ENCODE measurements at places on chromosomes 1 and 21. TPM values are rescaled to one million over a fixed set of nuclear protein-coding genes. Genes with fewer than 3 reads are reported as not detected.
A peak's percentile ranks its signal among the peaks of the same experiment; 100 is the strongest.

DNA sequence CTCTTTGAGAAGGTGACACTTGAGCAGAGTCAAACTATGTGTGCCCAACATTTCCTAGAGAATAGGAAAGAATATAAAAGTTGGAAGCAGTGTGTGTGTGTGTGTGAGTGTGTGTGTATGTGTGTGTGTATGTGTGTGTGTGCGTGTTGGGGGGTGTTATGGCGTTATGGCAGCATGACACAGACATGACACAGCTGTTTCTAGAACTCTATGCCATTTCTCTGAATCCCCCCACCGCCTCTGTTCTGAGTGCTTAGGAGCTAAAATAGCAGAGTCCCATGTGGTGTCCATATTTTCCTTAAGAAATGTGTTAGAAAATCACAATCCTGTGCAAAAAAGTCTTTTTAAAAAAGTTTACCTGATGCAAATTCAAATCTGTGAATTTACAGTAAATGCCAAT, 556.1 kb downstream of the RWDD3 start:
- H3K36me3 ChIP-seq, result no peaks in the 10 kb centered on the region
- H3K4me3 ChIP-seq, result no peak overlapping the region
- H3K27ac ChIP-seq, result no peak overlapping the region
- H3K4me1 ChIP-seq, result no peaks in the 10 kb centered on the region
- DNase-seq, result no peak

- DNase-seq, result no peak
- no peaks in the 10 kb centered on the region for H3K4me1 ChIP-seq
- H3K27ac ChIP-seq, result no peak overlapping the region
- H3K4me3 ChIP-seq, result no peak overlapping the region
Observed at GRCh38 chr1:243883551-243883950, 33.5 kb upstream of the AKT3 start.

GRCh38 chr1:98201666-98202081, 280.8 kb upstream of the DPYD start:
- no peak overlapping the region for H3K27ac ChIP-seq
- DNase-seq, result no peak
- no peak overlapping the region for H3K4me3 ChIP-seq
- H3K36me3 ChIP-seq, result no peaks in the 10 kb centered on the region
- H3K4me1 ChIP-seq, result no peaks in the 10 kb centered on the region
- H3K27me3 ChIP-seq, result no peaks in the 10 kb centered on the region

DNA sequence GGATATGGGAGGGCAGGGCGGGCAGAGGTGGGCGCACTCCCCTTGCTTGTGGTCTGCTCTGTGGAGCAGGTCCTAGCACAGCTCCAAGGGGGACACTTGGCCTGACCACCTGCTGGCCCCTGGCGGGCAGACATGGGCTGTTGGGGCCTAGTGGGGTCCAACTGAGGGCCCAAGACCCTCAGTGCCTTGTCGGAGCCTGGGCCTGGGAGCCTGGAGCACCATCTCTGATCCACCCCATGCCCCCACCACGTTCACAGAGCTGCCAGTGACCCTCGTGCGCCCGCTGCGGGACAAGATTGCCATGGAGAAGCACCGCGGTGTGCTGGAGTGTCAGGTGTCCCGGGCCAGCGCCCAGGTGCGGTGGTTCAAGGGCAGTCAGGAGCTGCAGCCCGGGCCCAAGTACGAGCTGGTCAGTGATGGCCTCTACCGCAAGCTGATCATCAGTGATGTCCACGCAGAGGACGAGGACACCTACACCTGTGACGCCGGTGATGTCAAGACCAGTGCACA, 70.6 kb downstream of the OBSCN start:
- H3K4me1 ChIP-seq, result peaks cover 12% of the 10 kb centered on the region
- H3K4me3 ChIP-seq, result no peak overlapping the region
- no peaks in the 10 kb centered on the region for H3K27me3 ChIP-seq
- DNase-seq, result no peak
- H3K27ac ChIP-seq, result no peak overlapping the region
- no peaks in the 10 kb centered on the region for H3K36me3 ChIP-seq

GRCh38 chr1:203509135-203509534, 15.2 kb downstream of the OPTC start:
- H3K4me1 ChIP-seq, result peaks cover 19% of the 10 kb centered on the region
- H3K27ac ChIP-seq, result no peak overlapping the region
- H3K4me3 ChIP-seq, result no peak overlapping the region
- H3K27me3 ChIP-seq, result no peaks in the 10 kb centered on the region
- DNase-seq, result no peak

DNA sequence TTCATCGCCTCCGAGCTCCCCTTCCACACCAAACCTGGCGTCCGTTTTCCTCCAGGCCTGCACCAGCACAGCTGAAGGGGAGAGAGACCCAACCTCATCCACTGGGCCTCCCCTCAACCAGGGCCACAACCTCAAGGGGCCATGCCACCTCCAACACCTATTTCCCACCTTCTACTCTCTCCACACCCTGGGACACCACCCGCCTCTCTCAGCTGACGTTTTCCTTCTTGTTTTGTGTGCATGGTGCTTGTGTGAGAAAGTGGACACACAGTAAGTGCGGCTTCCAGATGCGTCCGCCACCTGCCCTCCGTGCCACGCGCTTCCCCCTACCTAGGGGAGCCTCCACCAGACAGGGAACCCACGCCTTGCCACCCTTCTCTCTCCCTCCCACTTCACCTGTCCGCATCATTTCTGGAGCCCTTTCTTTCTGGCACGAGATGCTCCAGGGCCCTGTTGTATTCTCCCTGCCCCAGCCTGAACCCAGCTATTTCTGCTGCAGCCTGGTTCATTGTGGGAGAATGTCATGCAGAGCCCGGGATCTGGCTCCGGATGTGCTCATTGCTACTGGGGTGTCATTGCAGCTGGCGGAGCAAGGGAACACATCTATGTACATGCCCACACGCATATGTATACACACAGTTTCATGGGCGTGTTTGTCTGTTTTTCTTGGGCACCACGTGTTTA, 1.3 kb upstream of the GNB1 start:
- no peak for DNase-seq
- H3K27me3 ChIP-seq, result no peaks in the 10 kb centered on the region
- H3K27ac ChIP-seq, result peak overlapping the region; percentile 78

GRCh38 chr1:8179132-8179793, 138.7 kb upstream of the SLC45A1 start:
- no peak for DNase-seq
- H3K27ac ChIP-seq, result no peak overlapping the region
- H3K36me3 ChIP-seq, result no peaks in the 10 kb centered on the region
- no peak overlapping the region for H3K4me3 ChIP-seq
- no peaks in the 10 kb centered on the region for H3K27me3 ChIP-seq

DMBX1 gene
- total RNA-seq, result not detected

DNA sequence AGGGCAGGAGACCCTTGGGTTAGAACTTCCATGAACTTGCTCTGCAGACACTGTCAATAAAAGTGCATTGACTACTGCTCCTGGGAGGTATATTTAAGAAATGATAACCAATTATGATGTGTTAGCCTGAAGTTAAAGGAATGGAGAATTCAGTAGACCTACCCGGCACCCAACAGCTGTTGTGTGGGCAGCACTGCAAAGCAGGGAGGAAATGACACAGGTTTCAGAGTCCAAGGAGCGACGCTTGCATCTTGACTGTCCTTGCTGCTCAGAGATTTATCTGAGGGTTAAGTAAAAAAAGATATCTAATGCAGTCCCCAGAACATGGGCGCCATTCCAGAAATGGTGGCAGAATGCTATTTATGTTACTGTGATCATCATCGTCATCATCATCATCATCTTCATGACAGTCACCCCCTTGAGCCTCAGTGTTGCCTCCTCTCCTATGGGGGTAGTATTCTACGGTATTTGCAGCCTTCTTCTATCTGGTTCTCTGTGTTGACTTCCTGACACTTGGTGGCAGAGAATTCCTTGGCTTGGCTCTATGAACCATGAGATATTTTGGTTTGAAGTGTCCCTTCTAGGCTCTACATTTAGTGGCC, 225.9 kb downstream of the KAZN start:
- no peak overlapping the region for H3K4me3 ChIP-seq
- DNase-seq, result no peak
- no peaks in the 10 kb centered on the region for H3K36me3 ChIP-seq
- H3K27me3 ChIP-seq, result no peaks in the 10 kb centered on the region
- H3K27ac ChIP-seq, result no peak overlapping the region
- no peaks in the 10 kb centered on the region for H3K4me1 ChIP-seq

SPATA17 gene
- not detected for total RNA-seq

- no peak overlapping the region for H3K27ac ChIP-seq
- no peak for DNase-seq
- peaks cover 6% of the 10 kb centered on the region for H3K4me1 ChIP-seq
- H3K4me3 ChIP-seq, result no peak overlapping the region
Observed at GRCh38 chr1:67306547-67306946, 1.1 kb upstream of the IL12RB2 start.

DNA sequence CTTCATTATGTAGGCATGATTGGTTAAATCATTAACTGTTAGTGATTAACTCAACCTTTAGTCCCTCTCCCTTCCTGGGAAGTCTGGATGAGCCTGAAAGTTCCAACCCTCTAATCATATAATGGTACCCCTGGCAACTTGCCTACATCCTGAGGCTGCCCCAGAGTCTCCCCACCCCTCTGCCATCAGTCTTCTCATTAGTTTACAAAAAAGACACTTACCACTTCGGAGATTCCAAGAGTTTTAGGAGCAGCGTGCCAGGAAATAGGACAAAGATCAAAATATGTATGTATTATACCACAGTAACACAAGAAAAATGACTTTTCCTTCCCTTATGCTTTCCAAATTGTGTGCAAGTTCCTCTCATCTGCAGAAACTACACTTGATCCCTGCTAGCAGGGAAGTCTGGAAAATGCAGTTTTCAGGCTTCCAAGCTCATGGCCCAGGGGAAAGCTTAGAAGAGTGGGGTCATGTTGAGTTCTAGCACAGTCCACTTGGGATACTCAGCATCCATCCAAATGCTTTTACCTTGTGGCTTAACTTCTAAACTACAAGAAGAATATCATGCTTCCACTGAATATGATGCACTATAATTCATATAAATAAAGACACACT, 64.6 kb upstream of the PPIH start:
- DNase-seq, result no peak
- no peaks in the 10 kb centered on the region for H3K4me1 ChIP-seq
- no peak overlapping the region for H3K4me3 ChIP-seq
- H3K27ac ChIP-seq, result no peak overlapping the region
- H3K36me3 ChIP-seq, result no peaks in the 10 kb centered on the region

SLC44A3 gene
- total RNA-seq, result 0.31 TPM

- H3K27me3 ChIP-seq, result no peaks in the 10 kb centered on the region
- no peak overlapping the region for H3K27ac ChIP-seq
- no peaks in the 10 kb centered on the region for H3K36me3 ChIP-seq
- H3K4me1 ChIP-seq, result no peaks in the 10 kb centered on the region
- no peak overlapping the region for H3K4me3 ChIP-seq
Observed at GRCh38 chr1:147062956-147063355, 109.3 kb downstream of the PRKAB2 start.

DNA sequence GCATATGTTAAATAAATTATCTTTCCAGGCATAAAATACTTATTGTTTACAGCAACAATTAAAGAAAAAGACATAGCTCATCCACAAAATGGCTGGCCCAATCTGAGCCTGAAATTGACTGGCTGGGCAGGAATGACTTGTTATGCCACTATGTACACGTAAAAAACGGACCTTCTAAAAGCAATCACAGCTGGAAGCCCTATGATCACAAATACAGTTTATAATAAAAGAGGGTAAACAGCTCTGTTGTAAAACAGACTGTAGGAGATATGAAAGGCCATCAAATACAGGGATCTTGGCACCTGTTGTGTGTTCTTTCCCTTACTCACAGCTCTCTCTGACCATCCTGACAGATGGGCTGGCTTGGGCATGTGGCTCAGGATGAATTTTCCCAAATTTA, 70.5 kb upstream of the DMRTA2 start:
- no peaks in the 10 kb centered on the region for H3K27me3 ChIP-seq
- peaks cover 24% of the 10 kb centered on the region for H3K36me3 ChIP-seq
- no peak overlapping the region for H3K4me3 ChIP-seq
- H3K4me1 ChIP-seq, result no peaks in the 10 kb centered on the region
- no peak overlapping the region for H3K27ac ChIP-seq

FCRL1 gene
- not detected for total RNA-seq

SH2D1B gene
- not detected for total RNA-seq

Data from CD8-positive, alpha-beta memory T cell (primary cell).